ENCODE measurements at places on chromosomes 12 and 14. TPM values are rescaled to one million over a fixed set of nuclear protein-coding genes. Genes with fewer than 3 reads are reported as not detected.

The KIF5A gene
- 6.0 TPM for total RNA-seq

The SPATA7 gene
- total RNA-seq = 38.8 TPM

The SAMD15 gene
- 0.16 TPM for total RNA-seq

The SLCO1C1 gene
- 1.8 TPM for total RNA-seq

The TAS2R42 gene
- total RNA-seq = not detected

The RARG gene
- 16.5 TPM for total RNA-seq

GRCh38 chr14:100176811-100177327 is 17.4 kb upstream of the DEGS2 start:
- no peaks in the 10 kb centered on the region for H3K27me3 ChIP-seq
- H3K36me3 ChIP-seq = no peaks in the 10 kb centered on the region
- H3K4me1 ChIP-seq = no peaks in the 10 kb centered on the region
- no peak overlapping the region for H3K4me3 ChIP-seq
- DNase-seq = no peak
- H3K27ac ChIP-seq = no peak overlapping the region

- DNase-seq = peak; percentile 85
- H3K27ac ChIP-seq = peak overlapping the region; percentile 82
- H3K36me3 ChIP-seq = no peaks in the 10 kb centered on the region
- H3K4me3 ChIP-seq = no peak overlapping the region
- no peaks in the 10 kb centered on the region for H3K27me3 ChIP-seq
Measured at GRCh38 chr14:56199095-56199981, 81.1 kb downstream of the PELI2 start.

DNA sequence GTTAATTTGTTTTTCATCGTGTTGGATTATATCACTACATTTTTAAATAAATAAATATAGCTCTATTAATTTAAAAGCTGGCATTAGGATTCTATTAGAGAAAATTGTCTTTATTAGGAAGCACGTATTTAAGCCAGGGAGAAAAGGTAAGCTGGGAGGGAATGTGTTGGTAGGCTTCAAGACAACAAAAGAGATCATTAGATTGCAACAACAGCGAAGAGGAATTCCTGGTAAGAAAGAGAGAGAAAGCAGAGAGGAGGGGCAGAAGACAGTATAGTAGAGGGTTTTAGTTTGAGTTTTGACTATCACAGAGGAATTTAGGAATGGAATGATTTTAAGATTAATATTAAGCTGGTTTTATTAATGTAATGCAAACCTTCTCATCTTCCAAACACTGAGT is 613.6 kb upstream of the USP15 start:
- no peaks in the 10 kb centered on the region for H3K4me1 ChIP-seq
- DNase-seq = no peak

Data from sigmoid colon (tissue), 7 donors.